Body of pancreas (tissue), 4 donors: ENCODE measurements at places on chromosomes 3 and 15. TPM values are rescaled to one million over a fixed set of nuclear protein-coding genes. Genes with fewer than 3 reads are reported as not detected.

The TNNC1 gene
- 10.4 TPM for total RNA-seq

The IL5RA gene
- not detected for total RNA-seq

The PLSCR4 gene
- total RNA-seq = 19.4 TPM

The SPSB4 gene
- total RNA-seq = 18.2 TPM

The GUCA1C gene
- 4.4 TPM for total RNA-seq

The UBAP1L gene
- 4.6 TPM for total RNA-seq

The KIAA1143 gene
- 13.7 TPM for total RNA-seq

The THSD4 gene
- total RNA-seq = 12.9 TPM

The CHRNA7 gene
- 4.4 TPM for total RNA-seq

The CLDN11 gene
- 5.6 TPM for total RNA-seq

The CPA3 gene
- 5.7 TPM for total RNA-seq

The ALG1L2 gene
- total RNA-seq = not detected

The CYP8B1 gene
- total RNA-seq = not detected

The TMEM212 gene
- total RNA-seq = not detected

The IL17RD gene
- total RNA-seq = 2.3 TPM

The ARPP19 gene
- total RNA-seq = 37.2 TPM

The TMCO5A gene
- not detected for total RNA-seq

DNA sequence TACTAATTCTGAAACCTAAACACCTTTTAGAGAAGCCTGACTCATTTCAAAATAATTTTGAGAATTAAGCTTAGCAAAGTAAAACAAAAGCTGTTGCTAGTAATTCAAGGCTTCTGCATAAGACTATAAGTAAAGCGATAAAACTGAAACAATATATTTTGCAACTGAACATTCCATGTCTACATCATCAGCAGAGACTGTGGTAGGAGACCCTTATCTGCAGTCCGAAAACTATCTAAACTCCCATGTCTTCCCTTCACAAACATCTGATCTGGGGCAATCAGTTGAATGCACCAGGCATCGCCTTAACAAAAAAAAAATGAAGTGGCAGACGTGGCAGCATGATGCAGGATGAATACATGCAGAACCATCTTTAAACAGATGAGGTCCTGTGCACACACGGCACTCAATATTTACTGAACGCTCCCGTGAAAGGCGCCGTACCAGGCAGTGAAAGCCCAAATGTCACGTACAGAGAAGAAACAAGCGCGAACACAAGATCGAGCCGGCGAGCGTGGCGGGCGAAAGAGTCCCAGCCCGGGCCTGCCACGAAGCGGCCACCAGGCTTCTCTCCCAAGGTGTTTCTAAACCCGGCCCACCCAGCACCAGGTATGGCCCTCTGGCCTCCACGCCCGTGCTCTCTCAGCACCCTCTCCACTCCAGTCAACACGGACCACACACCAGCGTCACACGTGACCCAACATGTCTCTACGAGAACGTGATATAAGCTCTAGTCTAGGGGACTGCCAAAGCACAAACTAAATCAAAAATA, 63.0 kb downstream of the CHSY1 start:
- DNase-seq = no peak

- DNase-seq = no peak
Observed at GRCh38 chr3:109819734-109820133, 482.4 kb upstream of the DPPA4 start.

DNA sequence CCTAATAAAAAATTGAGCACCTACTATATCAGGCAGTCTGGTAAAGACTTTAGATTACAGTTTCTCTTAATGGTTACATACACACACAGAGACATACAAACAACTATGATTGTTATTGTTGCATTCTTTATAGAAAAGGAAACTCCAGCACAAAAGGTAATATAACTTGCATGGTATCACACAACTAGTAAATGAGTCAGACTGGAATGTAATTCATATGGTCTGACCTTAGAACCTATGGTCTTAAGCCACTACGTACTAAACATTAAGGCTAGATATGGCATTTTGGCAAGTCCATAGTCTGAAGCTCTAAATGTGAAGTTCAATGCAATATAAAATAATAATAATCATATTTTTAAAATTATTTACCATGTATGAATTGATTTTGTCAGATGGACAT, 380.6 kb downstream of the LSAMP start:
- DNase-seq = no peak

DNA sequence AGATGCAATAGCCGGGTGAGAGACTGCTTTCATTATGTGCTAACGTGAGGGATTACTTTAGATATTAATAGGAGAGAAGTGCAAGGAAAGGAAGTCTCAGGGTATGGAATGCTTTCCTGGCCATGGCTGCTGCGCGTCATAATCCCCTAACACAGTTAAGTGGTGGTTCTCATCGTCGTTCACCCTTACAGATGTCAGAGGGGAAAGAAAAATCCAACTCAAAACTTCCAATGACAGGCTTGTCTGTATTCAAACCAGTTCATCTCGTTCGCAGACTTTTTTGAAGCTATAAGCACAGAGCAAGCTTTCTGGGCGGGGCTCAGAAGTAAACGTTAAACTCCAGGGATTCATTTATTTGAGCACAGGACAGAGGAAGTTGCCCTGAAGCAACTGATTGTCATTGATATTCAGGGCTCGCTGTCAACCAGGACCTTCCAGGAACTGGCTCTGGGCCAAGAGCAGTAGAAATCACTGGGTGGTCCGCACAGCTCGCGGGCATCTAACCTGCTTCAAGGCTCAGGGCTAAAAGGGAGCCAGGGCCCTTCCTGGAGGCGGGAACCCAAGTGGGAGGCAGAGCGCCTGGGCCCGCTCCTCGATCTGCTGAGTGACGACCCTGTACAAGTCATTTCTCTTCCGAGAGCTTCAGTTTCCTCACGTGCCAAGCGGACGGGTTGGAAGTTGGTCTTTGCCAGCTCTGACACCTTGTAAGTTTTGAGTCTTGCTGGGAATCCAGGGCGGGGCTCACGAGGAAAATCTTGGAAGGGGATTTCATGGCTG, 1.1 kb upstream of the LPP start:
- peak; percentile 52 for DNase-seq

- DNase-seq = no peak
Observed at GRCh38 chr15:101378171-101378755, 83.2 kb upstream of the SNRPA1 start.

GRCh38 chr3:118089563-118089962, 945.1 kb downstream of the IGSF11 start:
- DNase-seq = no peak

DNA sequence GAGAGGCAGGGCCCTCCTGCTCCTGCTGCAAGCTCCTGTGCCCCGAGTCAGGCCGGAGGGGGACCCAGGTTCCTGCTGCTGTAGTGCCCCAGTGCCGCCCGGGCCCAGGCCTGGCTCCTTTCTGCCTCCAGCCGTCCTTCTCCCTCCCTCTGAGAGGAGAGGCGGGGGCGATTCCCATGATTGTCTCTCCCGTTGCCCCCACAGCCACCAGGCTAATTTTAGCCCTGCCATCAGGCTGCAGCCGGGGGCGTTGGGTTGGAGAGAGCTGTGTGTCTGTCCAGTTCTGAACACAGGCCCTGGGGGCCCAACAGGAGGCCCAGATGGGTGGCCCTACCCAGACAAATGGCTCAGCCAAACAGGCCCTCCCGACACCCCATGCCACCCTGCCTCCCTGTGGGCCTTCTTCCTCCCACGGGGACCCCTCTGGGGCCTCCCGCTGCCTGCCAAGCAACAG, 214.8 kb downstream of the TBC1D2B start:
- DNase-seq = no peak

GRCh38 chr3:70281663-70282062, 30.8 kb downstream of the MDFIC2 start:
- no peak for DNase-seq

GRCh38 chr3:170007031-170007663, 30.6 kb upstream of the GPR160 start:
- DNase-seq = peak; percentile 57

DNA sequence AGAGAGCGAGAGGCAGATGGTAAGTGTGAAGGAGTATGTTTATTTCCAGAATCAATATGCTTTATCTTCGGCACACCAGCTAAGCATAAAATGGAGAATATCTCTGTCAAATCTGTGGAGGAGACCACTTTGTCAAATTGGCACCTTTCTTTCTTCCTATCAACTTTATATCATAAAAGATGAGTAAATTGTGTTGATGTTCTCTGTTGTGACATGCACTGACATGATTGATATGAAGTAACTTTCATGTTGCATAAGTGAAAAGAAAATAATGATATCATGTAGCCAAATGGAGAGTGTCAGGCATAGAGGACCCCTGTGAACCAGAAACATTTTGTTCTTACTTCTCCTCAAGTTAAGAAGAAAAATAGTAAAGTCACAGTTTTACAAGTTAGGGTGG, 753.8 kb downstream of the ZNF385D start:
- DNase-seq = no peak

DNA sequence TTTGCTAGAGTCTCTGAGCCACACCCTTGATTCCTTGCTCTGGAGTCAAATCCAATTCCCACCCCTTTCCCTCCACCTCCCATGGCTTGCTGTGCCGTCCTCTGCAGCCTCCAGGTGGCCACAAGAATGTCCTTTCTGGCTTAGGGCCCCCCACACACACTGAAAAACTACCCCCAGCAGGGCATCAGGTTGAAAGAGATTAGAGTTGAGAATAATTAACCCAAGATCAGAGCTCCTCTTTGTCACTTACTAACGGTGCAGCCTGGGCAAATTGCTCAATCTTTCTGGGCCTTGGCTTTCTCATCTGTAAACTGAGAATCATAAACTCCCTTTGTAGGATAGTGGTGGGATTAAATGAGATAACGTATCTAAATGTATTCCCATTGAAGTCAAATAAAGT, 78.5 kb downstream of the MRPL46 start:
- peak; percentile 27 for DNase-seq

- DNase-seq = no peak
Observed at GRCh38 chr3:49076646-49077045, 17.2 kb downstream of the QRICH1 start.

- no peak for DNase-seq
Observed at GRCh38 chr3:169179321-169179720, 484.2 kb downstream of the MECOM start.

- peak; percentile 90 for DNase-seq
Observed at GRCh38 chr15:93072411-93073394, 16.3 kb downstream of the RGMA start.

DNA sequence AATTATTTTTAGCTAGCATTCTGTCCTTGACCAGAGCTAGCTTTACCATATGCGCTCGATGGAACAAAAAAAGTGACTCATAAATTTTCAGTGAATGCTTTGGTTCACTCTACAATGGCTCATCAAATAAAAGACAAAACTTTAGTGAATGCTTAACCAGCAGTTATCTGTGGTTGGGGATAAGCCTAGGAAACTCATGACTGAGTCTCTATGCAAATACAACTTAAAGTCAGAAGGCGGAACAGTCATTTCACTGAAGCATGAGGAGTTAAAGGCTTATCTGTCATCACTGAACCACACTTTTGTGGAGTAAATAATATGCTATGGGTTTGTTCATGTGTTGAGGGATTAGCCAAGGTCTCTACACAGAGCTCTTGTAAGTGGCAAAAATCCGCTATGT, 308.4 kb downstream of the SQOR start:
- DNase-seq = no peak

GRCh38 chr3:152281133-152281713, 12.5 kb downstream of the MBNL1 start:
- no peak for DNase-seq

DNA sequence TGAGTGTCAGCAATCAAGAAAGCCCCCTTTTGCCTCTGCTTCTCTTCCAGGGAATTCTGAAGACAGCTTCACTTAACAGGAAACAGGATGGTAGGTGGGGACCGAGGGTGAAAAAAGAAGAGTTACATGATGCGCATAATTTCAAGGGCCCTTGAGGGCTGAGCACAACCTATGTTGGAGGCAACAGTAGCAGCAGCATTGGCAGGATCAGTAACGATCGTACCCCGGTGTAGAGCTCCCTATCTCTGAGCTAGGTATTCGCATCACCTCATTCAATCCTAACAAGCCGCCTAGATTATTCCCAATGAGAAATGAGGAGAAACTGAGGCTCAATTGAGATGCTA, 432 bp upstream of the RAD54L2 start:
- no peak for DNase-seq

DNA sequence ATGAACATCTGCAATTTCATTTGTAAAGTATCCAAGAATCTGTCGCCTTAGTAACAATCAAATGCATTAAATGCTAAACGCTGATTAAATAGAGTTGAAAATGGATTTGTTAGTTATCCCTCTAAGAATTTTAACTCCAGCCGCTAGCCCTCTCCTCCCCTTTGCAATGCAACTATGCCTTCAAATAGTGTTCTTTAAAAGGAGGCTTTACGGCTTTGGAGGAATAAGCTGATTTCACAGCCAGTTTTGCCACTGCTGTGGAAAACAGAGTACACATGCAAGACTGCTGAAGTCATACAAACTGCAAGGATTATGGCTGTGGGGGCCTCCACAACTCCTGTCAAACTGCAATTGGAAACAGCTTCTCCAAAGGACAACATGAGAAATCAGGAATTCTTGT, 89.2 kb downstream of the CERS3 start:
- no peak for DNase-seq

GRCh38 chr3:31361371-31362273, 171.1 kb upstream of the STT3B start:
- no peak for DNase-seq

DNA sequence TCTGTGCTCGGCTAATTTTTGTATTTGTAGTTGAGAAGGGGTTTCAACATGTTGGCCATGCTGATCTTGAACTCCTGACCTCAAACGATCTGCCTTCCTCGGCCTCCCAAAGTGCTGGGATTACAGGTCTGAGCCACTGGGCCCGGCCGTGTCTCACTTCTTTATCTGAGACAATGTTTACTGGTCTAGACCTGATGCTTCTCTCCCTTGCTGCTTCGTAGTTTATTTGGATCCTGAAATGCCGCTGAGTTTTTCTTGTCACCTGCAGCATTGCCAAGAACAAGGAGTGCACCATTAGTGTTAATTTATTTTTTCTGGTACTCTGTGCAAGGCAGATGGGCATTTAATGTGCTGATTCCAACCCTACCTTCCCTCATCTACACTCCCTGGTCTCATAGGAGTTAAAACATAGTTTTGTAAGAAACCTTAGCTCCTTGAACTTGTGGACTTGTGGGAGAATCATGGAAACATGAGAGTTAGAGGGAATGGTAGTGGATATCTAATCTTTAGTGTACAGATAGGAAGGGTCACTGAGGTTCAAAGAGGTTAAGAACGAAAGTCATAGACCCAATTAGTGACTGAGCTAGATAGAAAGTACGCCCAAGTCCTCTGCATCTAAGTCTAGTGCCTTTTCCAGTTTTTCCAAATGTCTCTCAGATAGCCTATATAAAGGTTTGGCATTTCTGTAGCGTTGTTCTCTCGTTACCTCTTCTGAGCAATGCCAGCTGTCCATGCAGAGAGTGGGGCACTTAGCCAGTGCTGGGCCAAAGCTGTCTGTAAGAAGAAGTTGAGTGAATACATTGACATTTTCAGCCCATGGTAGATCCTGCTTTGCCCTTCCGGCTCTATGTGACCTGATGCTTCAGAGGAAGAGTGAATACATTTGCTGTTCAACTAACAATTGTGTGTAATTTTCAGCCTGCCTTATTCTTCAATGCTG, 244.1 kb downstream of the LPP start:
- no peak for DNase-seq

- DNase-seq = peak; percentile 43
Observed at GRCh38 chr3:156553705-156554356, 1.1 kb downstream of the SSR3 start.
